ENCODE measurements at places on chromosomes 6 and 20. TPM values are rescaled to one million over a fixed set of nuclear protein-coding genes. Genes with fewer than 3 reads are reported as not detected.

C6orf118 gene
- total RNA-seq: not detected

SLC22A7 gene
- not detected for total RNA-seq

RAET1L gene
- total RNA-seq: not detected

GPX5 gene
- total RNA-seq: not detected

GATA5 gene
- total RNA-seq: not detected

DEFB127 gene
- total RNA-seq: not detected

SDCBP2 gene
- total RNA-seq: 2.1 TPM

PKIB gene
- 0.47 TPM for total RNA-seq

SOX18 gene
- 1.8 TPM for total RNA-seq

RRAGD gene
- total RNA-seq: 1.3 TPM

DNA sequence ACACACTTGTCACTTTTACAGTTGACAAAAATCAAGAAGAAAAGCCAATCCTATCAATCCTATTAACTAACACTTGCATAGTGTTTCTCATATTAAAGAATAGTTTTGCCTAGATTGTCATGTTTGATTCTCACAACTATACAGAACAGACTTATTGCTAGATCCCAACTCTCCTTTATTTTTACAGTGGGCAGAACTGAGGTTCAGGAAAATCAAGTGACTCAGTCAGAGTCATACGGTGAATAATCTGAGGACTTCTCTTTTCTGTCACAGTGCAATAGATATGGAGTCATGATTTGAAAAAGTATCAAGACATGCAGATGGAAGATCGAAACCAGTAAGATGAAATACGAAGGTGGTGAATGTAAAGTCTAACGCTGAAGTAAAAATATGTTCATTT lies 195.1 kb upstream of the CITED2 start:
- H3K4me1 ChIP-seq: peaks cover 5% of the 10 kb centered on the region
- no peak overlapping the region for H3K27ac ChIP-seq
- H3K36me3 ChIP-seq: peaks cover 1% of the 10 kb centered on the region
- DNase-seq: no peak
- H3K27me3 ChIP-seq: no peaks in the 10 kb centered on the region
- H3K4me3 ChIP-seq: no peak overlapping the region

- no peaks in the 10 kb centered on the region for H3K4me1 ChIP-seq
- no peak overlapping the region for H3K4me3 ChIP-seq
- H3K27me3 ChIP-seq: no peaks in the 10 kb centered on the region
- DNase-seq: no peak
- no peaks in the 10 kb centered on the region for H3K36me3 ChIP-seq
Measured at GRCh38 chr6:162653808-162654207, 73.8 kb downstream of the PRKN start.

DNA sequence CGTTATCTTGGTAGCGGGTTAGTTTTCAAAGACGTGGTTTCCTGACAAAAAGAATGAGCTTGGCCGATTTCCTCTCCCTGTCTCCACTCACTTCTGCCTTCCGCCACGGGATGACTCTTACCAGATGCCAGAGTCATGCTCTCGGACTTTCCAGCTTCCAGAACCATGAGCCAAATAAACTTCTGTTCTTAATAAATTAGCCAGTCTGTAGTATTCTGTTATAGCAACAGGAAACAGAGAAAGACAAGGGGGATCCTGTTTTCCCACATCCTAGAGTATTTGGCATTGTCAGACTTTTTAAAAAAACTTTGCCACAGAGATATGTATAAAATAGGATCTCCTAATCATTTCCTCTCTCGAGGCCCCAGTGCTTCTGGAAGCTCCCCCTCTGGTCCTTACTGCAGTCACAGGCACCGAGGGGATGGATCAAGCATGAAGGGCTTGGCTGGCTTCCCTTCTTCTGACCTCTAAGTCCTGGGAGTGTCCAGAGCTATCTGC lies 84.9 kb upstream of the NAA20 start:
- no peak for DNase-seq
- no peaks in the 10 kb centered on the region for H3K36me3 ChIP-seq
- no peak overlapping the region for H3K4me3 ChIP-seq
- peaks cover 4% of the 10 kb centered on the region for H3K4me1 ChIP-seq

GRCh38 chr6:73696966-73697655 lies 1.1 kb downstream of the CD109 start:
- no peak overlapping the region for H3K27ac ChIP-seq
- H3K4me3 ChIP-seq: peak overlapping the region; percentile 78
- peaks cover 9% of the 10 kb centered on the region for H3K36me3 ChIP-seq
- no peak for DNase-seq
- H3K4me1 ChIP-seq: peaks cover 23% of the 10 kb centered on the region

DNA sequence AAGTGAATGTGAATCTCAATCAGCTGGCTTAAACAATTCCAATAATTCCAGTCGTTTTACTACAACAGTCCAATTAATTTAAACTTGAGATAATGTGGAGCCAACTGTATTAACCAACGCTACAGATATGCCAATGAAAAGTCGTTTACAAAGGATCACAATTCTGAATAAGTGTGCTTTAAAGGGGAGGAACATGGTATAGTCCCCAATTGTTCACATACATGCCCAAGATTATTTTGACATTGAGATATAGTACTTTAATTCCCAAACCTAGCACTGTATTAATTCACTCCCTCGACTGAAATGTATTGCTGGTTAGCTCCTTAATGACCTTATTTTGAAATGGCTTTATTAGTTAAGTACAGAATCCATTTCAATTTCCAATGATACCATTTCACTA lies 2.5 kb downstream of the AKIRIN2 start:
- no peaks in the 10 kb centered on the region for H3K27me3 ChIP-seq
- H3K4me1 ChIP-seq: peaks cover 47% of the 10 kb centered on the region
- H3K36me3 ChIP-seq: peaks cover 33% of the 10 kb centered on the region
- DNase-seq: no peak

DNA sequence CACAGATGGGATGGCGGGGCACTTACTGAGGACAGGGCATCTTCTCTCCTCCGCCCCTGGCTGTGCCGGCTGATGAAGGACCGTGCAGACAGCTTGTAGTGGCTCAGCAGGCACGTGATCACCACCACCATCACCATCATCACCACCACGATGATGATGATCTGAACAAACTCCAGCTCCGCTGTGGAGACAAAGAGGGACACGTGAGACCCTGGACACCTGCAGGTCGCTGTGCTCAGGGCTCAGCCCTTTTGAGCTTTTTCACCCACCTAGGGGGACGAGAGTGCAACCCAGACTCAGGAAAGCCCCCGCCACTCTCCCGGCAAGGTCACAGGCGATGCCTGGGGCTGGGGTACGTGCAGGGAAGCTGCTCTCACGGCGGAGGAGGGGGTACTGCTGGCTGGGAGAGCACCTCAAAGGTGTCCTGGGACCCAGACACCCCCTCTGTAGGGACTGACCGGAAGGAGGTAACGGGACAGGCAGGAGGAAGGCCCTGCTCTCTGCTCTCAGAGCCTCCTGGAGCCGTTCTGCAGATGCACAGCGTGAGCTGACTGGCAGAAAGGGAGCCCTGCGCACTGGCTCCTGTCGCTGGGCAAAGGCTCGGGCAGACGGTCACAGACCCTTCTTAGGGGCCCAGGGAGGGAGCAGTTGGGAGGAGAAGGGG lies 39.4 kb upstream of the ZBP1 start:
- H3K36me3 ChIP-seq: no peaks in the 10 kb centered on the region
- peak; percentile 38 for DNase-seq
- no peak overlapping the region for H3K4me3 ChIP-seq
- peaks cover 2% of the 10 kb centered on the region for H3K27me3 ChIP-seq

DNA sequence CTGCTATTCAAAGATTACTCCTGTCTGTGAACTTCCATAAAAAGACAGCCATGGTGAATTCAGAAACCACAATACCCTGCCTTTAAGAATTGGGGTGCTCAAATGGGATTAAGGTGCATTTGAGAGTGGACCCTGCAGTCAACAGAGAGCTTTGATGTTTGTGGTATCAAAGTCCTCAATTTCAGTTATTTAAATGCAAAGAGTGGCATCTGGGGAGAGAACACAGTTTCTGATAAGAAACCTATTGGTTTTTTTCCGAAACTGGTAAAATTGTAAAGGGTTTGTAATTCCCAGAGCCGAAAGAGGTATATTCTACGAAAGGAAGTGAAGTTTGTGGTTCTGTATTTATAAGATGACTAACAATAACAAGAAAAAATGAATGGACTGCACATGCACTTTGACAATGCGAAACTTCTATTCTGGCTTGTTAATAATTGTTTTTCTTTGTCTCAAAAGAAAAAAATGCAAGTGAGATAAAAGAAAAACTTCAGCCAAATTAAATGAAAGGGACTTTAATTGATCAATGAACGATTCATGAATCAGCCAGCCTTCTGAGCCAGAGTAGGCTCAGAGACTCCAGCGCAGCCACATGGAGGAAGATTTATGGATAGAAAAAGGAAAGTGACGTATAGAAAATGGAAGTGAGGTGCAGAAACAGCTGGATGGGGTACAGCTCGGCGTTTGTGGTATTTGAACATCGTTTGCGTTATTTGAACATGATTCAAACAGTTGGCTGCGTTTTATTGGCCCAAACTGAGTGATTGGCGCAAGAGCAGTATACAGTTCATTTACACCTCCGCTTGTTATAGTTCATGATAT lies 70.5 kb upstream of the DUSP22 start:
- H3K4me3 ChIP-seq: peak overlapping the region; percentile 62
- peaks cover 3% of the 10 kb centered on the region for H3K36me3 ChIP-seq
- H3K4me1 ChIP-seq: peaks cover 79% of the 10 kb centered on the region

- no peak overlapping the region for H3K4me3 ChIP-seq
- no peaks in the 10 kb centered on the region for H3K27me3 ChIP-seq
- no peaks in the 10 kb centered on the region for H3K36me3 ChIP-seq
- DNase-seq: no peak
- no peak overlapping the region for H3K27ac ChIP-seq
- no peaks in the 10 kb centered on the region for H3K4me1 ChIP-seq
Measured at GRCh38 chr6:14488180-14488579, 370.6 kb downstream of the CD83 start.

GRCh38 chr20:16518784-16519084 lies 54.5 kb downstream of the KIF16B start:
- H3K36me3 ChIP-seq: no peaks in the 10 kb centered on the region
- H3K27ac ChIP-seq: no peak overlapping the region
- H3K27me3 ChIP-seq: no peaks in the 10 kb centered on the region

DNA sequence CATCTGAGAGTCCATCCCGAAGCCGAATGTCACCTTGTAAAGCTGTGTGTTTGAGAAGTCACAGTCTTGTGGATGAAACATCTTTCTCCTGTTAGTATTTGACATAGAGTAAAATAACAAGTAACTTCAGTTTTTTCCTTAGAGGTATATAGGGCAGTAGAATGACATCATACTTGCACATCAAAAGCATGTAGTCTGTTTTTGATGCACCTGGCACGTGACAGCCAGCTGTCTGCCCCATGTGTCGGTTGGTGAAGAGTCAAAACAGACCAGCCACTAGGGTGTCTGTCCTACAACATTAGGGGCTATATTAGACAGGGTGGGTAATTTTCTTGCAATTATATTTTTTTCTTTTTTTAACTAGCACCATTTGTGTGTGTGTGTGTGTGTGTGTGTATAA lies 70.2 kb downstream of the SNX9 start:
- H3K36me3 ChIP-seq: peaks cover 17% of the 10 kb centered on the region
- H3K4me1 ChIP-seq: peaks cover 21% of the 10 kb centered on the region
- H3K4me3 ChIP-seq: no peak overlapping the region
- H3K27me3 ChIP-seq: no peaks in the 10 kb centered on the region
- no peak for DNase-seq

DNA sequence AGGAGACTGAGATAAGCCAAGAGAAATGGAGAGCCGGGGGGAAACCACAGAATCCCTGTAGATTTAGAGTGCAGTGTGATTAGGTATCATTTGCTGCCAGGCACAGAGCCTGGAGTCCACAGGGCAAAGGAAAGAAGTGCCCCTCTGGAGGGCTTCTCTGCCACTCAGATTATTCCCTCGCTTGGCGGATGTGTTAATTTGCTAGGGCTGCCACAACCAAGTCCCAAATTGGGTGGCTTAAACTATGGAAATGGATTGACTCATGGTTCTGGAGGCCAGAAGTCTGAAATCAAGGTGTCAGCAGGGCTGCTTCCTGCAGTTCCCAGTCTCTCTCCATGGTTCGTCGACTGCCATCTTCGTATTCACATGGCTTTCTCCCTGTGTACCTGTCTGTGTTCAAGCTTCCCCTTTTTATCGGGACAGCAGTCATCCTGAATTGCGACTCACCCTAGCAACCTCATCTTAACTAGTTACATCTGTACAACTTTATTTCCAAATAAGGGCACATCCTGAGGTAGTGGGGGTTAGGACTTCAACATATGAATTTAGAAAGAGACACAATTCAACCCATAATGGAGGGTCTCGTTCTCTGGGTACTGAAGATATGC lies 122.2 kb downstream of the ANKRD60 start:
- H3K4me1 ChIP-seq: no peaks in the 10 kb centered on the region
- no peak overlapping the region for H3K4me3 ChIP-seq
- DNase-seq: peak; percentile 16
- peaks cover 9% of the 10 kb centered on the region for H3K27me3 ChIP-seq
- no peak overlapping the region for H3K27ac ChIP-seq
- H3K36me3 ChIP-seq: no peaks in the 10 kb centered on the region

- H3K27ac ChIP-seq: no peak overlapping the region
- H3K36me3 ChIP-seq: no peaks in the 10 kb centered on the region
- no peaks in the 10 kb centered on the region for H3K4me1 ChIP-seq
- no peaks in the 10 kb centered on the region for H3K27me3 ChIP-seq
- no peak overlapping the region for H3K4me3 ChIP-seq
Measured at GRCh38 chr6:10556992-10557391, 35.8 kb downstream of the GCNT2 start.

DNA sequence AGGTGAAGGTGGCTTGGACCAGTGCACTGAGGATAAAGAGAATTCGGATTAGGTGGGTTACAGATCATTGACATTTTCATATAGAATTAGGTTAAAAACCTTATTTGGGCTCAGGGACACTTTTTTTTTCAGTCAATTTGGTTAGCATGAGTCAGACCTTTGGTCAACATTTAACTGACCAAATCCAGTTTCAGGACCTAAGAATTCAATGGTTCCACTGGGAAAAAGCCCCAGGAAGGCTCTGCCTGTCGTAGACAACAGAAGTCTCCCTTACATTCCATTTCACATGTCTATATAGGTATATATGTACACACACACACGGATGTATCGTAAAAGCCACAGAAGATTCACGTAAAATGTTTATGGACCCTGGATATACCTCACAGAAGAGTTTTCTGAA lies 184.2 kb upstream of the RREB1 start:
- H3K27ac ChIP-seq: no peak overlapping the region
- no peak for DNase-seq
- no peaks in the 10 kb centered on the region for H3K36me3 ChIP-seq

DNA sequence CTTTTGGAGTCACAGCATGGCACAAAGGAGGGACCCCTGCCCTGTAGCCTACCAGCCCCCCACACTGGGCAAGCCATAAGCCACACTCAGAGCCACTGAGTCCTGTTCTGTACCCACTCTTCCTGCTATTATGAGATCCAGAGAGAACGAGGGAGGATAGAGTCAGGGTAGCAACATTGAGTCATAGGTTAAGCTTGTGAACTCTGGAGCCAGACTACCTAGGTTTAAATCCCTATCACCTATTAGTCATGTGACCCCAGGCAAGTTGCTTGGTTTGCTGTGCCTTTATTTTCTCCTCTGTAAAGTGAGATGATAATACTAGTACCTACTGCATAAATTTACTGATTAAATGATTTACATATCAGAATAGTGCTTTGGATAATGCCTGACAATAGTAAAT lies 540 bp downstream of the CNBD2 start:
- H3K27me3 ChIP-seq: peaks cover 9% of the 10 kb centered on the region
- no peak overlapping the region for H3K4me3 ChIP-seq
- no peak for DNase-seq
- no peaks in the 10 kb centered on the region for H3K36me3 ChIP-seq
- H3K4me1 ChIP-seq: peaks cover 3% of the 10 kb centered on the region
- no peak overlapping the region for H3K27ac ChIP-seq

Measured in activated CD8-positive, alpha-beta memory T cell treated with anti-CD3 and anti-CD28 coated beads, Interleukin-2, amount 10 ng/mL, durations not matched to agents 7 days and 5 days (primary cell).